ENCODE measurements at places on chromosomes 13 and 19.

GRCh38 chr13:87153371-87153770, 517.8 kb upstream of the SLITRK5 start:
- DNase-seq: no peak

DNA sequence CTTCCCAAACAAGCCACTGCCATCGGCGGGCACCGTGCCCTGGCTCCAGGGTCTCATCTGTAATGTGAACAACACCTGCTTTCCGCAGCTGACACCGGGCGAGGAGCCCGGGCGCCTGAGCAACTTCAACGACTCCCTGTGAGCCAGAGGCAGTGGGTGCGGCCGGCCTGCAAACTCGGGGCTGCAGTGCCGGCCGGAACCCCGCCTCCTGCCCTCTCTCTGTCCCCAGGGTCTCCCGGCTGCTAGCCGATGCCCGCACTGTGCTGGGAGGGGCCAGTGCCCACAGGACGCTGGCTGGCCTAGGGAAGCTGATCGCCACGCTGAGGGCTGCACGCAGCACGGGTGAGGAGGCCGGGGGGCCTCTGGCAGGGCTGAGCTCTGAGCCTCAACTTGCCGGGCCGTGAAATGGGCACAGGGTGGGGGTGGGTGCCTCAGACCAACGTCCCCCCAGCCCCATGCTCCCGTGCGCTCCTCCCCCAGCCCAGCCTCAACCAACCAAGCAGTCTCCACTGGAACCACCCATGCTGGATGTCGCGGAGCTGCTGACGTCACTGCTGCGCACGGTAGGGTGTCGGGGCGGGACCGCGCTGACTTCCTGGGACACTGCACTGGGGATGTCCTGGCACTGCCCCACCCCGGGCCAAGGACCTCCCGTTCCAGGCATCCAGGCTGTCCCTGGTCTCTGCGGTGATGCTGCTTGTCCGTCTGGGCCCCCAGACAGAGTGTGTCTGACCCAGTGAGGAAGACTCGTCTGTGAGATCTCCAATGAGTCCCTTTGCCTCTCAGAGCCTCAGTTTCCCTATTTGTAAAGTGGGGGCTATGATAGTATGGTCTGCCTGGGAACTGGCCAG, 2.2 kb downstream of the ABCA7 start:
- no peak for DNase-seq

DNA sequence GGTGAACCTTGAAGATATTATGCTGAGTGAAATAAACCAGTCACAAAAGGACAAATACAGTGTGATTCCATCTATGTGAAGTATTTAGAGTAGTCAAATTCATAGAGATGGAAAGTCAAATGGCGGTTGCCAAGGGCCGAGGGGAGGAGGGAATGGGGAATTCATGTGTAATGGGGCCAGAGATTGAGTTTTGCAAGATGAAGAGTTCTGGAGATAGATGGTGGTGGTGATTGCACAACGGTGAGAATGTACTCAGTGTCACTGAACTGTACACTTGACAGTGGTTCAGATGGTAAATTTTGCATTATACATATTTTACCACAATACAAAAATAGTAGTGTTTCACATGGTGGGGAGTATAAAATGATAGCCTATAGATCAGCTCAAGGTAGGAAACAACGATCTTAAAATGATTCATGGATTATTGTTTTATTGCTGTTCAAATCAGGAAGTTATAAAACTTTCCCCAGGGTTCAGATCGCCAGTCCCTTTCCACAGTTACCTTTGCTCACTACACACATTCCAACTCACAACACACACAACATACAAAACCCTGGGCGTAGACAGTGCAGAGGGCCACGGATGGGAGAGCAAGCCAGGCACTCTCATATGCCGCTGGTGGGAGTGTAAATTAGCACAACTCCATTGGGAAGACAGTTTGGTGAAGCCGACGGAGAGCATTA, 219.9 kb downstream of the ZIC5 start:
- DNase-seq: no peak

DNA sequence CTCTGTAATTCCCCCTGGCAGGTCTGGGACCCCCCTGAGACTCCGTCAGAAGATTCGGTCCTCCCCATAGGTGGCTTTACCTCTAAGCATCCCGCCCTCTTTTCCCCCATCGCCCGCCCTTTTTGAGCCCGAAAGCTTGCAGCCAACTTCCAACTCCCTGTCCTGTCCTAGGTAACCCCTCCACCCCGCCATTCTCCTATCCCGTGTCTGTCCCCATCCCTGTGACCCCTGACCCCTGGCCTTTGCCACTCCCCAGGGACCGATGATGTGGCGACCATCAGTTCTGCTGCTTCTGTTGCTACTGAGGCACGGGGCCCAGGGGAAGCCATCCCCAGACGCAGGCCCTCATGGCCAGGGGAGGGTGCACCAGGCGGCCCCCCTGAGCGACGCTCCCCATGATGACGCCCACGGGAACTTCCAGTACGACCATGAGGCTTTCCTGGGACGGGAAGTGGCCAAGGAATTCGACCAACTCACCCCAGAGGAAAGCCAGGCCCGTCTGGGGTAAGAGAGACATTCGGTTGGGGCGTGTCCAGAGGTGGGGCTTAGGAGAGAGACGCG, 488 bp downstream of the RCN3 start:
- peak; percentile 31 for DNase-seq

- DNase-seq: peak; percentile 39
Observed at GRCh38 chr13:76053181-76053580, 417.1 kb downstream of the LMO7 start.

- peak; percentile 14 for DNase-seq
Observed at GRCh38 chr19:43229315-43229714, 23.9 kb upstream of the PSG4 start.

GRCh38 chr13:33229446-33230177, 55.9 kb downstream of the STARD13 start:
- no peak for DNase-seq

- DNase-seq: no peak
Observed at GRCh38 chr19:33806434-33806881, 9.8 kb downstream of the KCTD15 start.

- no peak for DNase-seq
Observed at GRCh38 chr13:51808811-51809210, 4.8 kb upstream of the DHRS12 start.

DNA sequence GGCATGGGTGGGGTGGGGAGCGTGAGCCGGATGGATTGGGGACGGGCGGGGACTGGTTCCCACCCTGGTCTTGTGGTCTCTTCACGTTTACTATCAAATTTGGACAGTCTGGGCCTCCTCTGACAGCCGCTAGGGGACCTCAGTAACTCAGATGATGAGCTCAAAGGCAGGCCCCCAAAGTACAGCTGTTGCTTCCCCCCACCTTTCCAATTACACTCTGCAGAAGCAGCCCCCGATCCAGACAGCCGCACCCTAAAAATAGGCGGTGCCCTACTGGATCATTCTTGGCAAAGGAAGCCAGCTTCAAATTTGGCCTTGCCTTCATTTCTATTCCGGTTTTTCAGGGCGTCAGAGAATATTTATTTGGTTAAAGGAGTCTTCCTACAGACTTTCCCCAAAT, 1.9 kb upstream of the FOXO1 start:
- DNase-seq: peak; percentile 69

DNA sequence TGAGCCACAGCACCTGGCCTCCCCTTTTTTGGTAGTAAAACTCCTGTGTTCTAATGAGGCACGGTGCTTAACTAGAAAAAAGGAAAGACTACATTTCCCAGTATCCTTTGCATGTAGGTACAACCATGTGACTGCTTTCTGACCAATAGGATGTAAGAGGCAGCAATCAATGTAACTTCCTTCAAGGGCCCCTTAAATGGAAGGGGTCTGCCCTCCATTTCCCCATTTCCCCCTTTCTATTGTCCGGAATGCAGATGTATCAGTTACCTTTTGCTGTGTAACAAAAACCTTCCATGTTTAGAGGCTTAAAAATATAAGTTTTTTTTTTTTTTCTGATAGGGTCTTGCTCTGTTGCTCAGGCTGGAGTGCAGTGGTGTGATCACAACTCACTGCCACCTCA, 2.2 kb downstream of the GPR32 start:
- DNase-seq: no peak

- no peak for DNase-seq
Observed at GRCh38 chr19:33424181-33424580, 50.7 kb downstream of the CEBPG start.

DNA sequence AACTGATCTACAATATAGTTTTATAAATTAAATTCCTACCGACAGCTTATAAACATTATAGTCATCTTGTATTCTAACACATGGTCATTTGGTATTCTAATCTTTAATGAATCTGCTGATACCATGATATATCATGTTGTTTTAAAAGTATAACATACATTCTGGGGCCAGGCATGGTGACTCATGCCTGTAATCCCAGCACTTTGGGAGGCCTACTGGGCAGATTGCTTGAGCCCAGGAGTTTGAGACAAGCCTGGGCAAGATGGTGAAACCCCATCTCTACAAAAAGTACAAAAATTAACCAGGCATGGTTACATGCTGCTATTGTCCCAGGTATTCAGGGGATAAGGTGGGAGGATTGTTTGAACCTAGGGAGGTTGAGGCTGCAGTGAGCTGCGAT, 3.1 kb downstream of the ZNF383 start:
- DNase-seq: no peak

All from mesendoderm (in vitro differentiated cells).